Sciatic nerve (tissue), 2 donors: ENCODE measurements at places on chromosomes 3 and 15. TPM values are rescaled to one million over a fixed set of nuclear protein-coding genes. Genes with fewer than 3 reads are reported as not detected.

TM6SF1 gene
- 7.8 TPM for total RNA-seq

GOLGA8Q gene
- 5.6 TPM for total RNA-seq

ADPRH gene
- 9.3 TPM for total RNA-seq

NR2E3 gene
- total RNA-seq, result not detected

SLC27A2 gene
- 0.36 TPM for total RNA-seq

CEMIP gene
- total RNA-seq, result 9.9 TPM
